T-helper 2 cell (primary cell): ENCODE measurements at places on chromosomes 4 and X.

- no peak for DNase-seq
Observed at GRCh38 chrX:29187264-29187663, 600.0 kb downstream of the IL1RAPL1 start.

GRCh38 chrX:9062641-9063040 is 28.7 kb upstream of the FAM9B start:
- no peak for DNase-seq

DNA sequence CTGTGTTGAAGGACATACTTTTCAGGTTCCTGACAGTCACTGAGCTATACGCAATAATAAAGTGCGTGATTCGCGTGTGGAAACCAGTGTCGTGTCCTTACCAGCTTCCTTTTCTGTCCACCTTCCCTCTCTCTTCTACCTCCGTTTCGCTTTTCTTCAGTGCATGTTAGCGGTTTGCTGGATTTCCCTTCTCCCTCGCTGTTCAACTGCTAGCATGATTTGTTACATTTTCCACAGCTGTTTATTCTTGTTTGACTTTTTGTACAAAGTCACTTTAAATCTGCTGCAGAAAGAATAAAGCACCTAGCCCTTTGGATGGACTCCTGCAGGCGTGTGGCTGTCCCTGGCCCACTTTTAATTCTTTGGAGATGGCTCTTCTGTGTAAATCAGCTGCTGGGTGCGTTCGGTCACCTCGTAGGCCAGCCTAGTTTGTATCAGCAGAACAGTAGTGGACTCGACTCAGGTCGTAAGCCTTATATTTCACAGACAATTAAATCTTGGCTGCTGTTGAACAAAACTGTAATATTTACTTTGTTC is 8.9 kb upstream of the HAND2 start:
- DNase-seq: no peak

- DNase-seq: no peak
Observed at GRCh38 chrX:118272242-118272641, 73.7 kb upstream of the WDR44 start.

GRCh38 chr4:22869235-22869634 is 176.5 kb downstream of the GBA3 start:
- DNase-seq: no peak

- no peak for DNase-seq
Observed at GRCh38 chrX:49155243-49155899, 7.2 kb upstream of the MAGIX start.

DNA sequence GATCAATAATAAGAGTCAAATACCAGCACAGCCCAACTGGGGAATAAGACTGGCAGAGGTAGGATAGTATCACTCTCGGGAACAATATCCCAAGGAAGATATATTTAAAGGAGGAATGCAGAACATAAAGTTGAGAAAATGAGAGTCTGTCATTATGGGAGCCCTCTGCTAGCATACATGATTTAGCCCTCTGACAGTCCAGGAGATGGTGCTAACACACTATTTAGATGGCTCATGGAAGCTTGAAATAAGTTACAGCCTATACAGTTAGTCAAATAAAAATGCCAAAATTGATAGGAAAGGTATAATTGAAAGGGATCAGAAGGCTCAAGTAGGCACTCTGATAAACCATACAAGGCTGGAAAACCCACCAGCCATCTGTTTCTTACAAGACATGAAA is 201.0 kb upstream of the NEIL3 start:
- DNase-seq: no peak

GRCh38 chrX:138877746-138878145 is 166.2 kb upstream of the FGF13 start:
- DNase-seq: no peak

DNA sequence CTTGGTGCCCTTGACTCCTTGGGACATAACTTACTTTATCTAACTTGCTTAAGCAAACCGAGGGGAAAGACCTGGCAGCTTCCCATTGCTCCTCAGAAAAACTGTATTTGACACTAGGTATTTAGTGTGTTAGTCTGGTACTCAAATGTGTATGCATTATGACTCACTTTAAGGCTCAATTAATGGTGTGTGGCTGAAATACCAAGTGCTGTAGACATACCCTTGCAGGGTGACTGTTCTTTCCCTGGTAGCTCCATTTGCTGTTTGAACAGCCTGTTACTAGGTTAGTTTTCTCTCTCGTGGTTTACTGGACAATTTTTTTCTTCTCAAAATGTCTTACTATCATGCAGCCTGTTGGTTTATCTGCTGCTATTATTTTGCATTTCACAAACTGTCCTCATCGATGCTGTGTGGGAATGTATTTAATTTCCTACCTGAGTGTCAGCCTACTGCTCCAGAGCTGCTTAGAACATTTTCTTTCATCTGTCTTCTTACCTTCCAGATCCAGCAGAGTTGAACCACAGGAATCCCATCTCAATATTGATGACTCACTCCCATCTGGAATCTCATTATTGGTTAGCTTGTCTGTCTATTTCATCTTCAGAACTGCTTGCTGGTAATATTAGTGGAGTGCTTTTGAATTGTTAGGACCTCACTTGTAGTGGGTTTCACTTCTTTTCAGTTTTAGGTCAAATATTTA is 158.0 kb upstream of the FAT1 start:
- DNase-seq: no peak

DNA sequence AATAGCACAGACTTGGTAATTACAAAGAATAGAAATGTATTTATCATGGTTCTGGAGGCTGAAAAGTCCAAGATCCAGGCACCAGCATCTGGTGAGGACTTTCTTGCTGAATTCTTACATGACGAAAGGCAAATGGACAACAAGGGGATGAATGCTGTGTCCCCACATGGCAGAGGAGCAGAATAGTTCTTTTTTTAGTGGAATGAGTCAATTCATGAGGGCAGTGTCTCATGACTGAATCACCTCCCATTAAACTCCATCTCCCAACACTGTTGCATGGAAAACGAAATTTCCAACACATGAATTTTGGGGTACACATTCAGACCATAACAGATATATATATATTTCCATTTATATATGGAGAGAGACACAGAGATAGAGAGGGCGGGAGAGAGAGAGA is 628.3 kb downstream of the TRIML1 start:
- no peak for DNase-seq

- no peak for DNase-seq
Observed at GRCh38 chrX:30065226-30065625, 150.1 kb upstream of the MAGEB2 start.

DNA sequence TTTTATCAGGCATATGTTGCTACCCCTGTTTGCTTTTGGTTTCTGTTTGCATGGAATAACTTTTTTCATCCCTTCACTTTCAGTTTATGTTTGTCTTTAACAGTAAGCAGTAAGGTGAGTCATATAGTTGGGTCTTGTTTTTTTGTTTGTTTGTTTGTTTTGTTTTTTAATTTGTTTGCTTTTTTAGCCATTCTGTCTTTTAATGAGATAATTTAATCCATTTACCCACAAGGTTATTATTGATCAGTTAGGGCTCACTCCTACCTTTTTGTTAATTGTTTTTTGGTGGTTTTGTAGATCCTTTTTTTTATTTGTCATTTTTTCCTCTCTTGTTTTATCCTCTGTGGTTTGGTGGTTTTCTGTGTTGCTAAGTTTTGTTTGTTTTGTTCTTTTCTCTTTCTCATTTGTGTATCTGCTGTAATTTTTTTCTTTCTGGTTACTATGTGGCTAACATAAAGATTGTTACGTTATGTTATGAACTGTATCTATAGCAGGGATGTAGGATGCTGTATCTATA is 379.5 kb upstream of the MAD2L1 start:
- no peak for DNase-seq

DNA sequence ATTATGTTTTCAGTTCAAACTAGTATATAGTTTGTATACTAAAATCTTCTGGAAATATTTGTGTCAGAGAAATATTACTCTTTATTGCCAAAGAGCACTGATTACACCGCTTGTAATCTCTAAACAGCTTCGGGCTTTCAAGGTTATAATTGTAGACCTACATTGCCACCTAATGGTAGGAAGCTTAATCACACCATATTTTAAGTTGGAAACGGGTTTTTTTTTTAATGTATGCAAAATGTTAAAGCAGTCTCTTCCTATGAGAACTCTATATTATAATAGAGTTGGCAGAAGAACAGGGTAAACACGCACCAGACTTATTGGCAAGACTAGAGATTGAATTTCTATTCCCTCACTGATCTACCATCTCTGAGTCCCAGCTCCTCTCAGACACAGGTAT is 19.5 kb upstream of the NFXL1 start:
- DNase-seq: peak; percentile 17

DNA sequence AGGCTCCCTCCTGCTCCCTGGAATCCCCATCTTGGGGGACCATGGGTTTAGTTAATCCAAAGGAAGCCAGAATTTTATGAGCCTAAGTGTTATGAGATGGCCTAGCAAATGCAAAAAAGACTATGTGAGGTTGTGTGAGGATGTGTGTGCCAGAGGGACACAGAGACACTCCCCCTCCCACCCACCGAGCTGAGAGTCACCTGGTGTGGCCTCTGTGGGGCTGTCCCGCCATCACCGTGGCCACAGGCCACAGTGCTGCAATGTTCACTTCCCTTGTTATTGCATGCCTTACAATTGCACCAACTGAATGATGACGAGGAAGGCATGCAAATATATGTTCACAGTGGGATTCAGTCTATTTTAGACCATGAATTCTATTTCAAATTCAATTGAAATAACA is 601 bp upstream of the FGFBP2 start:
- no peak for DNase-seq

DNA sequence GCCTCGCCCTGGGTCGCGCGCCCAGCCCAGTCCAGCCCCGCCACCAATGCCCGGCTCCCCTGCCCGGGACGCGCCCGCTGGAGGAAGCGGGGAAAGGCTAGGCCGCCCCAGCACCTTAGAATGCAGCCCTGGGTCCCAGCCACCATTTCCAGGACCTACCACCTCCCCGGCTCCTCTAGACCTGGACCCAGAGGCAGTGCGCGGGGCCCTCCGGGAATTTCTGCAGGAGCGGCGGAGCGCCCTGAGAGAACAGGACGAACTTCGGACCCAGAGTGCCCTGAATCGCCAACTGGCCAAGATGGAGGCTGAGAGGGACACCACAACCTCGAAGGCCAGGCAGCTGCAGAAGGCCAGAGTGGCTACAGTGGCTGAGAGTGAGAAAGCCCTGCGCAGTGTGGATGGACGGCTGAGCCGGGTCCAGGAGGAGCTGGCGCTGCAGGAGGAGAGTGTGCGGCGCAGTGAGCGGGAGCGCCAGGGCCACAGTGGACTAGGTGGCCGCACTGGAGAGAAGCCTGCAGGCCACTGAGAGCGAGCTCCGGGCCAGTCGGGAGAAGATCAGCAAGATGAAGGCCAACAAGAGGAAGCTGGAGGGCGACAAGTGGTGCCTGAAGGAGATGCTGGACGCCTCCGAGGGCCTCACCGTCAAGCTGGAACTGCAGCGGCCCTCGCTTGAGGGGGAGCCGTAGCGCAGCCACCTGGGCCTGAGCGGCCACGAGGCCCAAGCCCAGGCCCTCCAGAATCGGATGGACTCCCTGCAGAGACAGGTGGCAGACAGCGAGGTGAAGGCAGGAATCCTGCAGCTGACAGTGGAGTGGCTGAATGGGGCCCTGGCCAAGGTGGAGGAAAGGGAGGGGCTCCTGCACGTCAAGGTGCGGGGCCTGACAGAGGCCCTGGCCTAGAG is 15.5 kb downstream of the SMIM10L2A start:
- DNase-seq: no peak

GRCh38 chr4:138831948-138832347 is 183.6 kb upstream of the NOCT start:
- DNase-seq: no peak

GRCh38 chrX:149079805-149080406 is 425.2 kb downstream of the IDS start:
- no peak for DNase-seq

- DNase-seq: no peak
Observed at GRCh38 chr4:105586638-105587328, 34.4 kb downstream of the ARHGEF38 start.

GRCh38 chrX:153886915-153887314 is 942 bp upstream of the L1CAM start:
- DNase-seq: no peak

DNA sequence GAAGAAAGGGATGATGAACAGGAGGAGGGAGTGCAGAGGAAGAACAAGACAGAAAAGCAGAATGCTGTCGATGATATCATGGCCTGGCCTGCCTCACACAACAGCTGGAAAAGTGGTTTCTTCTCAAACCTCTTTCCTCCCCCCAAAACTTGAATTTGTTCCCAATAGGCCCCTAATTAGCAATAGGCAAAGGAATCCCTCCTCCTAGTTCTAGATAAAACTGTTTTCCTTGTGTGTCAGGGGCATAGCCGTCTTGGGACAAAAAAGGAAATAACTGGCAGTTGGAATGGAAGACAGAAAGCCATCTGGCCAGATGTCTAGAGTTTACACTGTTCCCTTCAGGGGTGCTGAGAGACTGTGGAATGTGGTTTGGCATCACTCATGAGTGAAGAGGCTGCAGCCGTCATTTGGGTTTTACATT is 177.8 kb upstream of the C1QTNF7 start:
- no peak for DNase-seq

DNA sequence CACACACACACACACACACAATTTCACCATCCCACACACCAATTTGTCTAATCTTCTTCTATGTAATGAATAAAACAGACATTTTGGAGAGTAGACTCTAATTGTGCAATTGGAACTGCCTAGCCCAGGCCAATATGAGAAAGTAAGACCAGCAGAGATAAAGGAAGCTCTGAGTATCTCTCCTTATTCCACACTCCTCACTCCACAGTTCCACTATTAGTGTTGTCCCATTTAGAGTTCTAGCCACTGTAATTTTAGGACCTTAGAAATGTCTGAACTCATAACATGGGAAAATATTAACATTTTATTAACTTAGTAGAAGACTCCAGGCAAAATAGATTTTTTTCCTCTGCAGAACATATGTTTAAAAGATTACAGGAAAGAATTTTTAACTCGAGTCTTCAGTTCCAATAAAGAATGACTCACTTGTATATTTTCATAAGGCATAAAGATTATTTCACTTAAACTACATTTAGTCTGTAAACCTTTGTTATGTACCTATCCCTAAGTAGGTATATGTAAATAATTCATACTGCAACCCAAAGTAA is 297.6 kb upstream of the INTU start:
- DNase-seq: no peak

DNA sequence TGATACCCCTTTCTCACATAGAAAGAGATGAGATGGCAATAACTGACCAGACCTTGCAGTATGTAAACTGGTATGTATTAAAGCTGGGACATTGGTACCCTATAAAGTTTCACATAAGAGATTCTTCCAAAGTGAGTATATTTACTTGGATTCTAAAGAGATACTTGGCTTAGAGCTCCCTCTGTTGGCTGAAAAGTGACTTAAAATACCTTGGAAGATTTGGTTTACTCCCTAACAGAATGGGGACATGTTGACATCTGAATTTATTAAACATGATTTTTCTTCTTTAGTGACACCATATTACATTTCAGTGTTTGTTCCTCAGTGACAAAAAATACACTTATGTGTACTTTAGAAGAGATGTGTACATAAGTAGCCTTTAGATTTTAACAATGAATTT is 47.9 kb upstream of the RGN start:
- DNase-seq: peak; percentile 2

- no peak for DNase-seq
Observed at GRCh38 chr4:7828793-7829301, 110.8 kb downstream of the AFAP1 start.
